Colonic mucosa (tissue), 4 donors: ENCODE measurements at places on chromosomes 1 and 21.

- DNase-seq, result no peak
Observed at GRCh38 chr1:39370602-39371001, 120.8 kb upstream of the BMP8A start.

DNA sequence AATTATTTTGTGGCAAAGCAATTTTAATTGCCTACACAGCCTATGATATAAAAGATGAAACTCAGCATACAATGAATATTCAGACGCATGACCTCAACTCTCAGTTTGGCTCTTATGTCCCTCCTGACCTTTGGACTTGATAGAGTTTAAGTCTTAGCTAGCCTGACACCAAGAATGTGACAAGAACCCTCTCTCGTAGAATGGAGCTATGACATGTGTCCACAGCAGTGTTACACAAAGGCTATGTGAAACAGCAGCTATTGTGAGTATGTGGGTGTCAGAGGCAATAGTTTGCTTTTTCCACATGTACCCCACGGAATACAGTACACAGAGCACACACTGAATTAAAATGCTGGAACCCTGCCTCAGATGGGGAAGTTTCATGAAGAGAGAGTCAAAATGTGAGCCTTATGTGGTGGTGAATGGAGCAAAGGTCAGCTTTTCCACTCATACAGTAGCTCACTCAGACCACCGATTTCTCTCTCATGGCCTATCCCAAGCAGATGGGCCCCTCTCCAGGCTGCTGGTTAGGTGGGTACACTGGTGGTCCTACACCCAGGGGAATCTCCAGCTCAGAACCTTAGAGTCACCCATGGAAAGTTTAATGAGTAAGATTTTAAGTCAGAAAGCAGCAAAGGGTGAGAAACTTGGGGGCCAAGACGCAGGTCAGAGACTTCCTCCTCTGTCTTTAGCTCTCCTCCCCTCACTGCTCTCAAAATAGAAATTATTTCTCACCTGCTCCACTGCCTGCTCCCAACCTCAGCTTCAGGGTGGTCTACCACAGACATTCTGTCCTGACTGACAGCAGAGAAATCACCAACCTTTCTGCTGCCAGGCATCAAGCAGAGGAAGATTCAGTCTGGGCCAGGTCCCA is 10.1 kb upstream of the XCL2 start:
- DNase-seq, result no peak

- DNase-seq, result no peak
Observed at GRCh38 chr1:203327684-203328457, 22.6 kb downstream of the BTG2 start.

GRCh38 chr21:45132841-45133573 is 58.6 kb downstream of the ADARB1 start:
- DNase-seq, result no peak

- DNase-seq, result no peak
Observed at GRCh38 chr1:110859062-110859461, 13.9 kb upstream of the CD53 start.

GRCh38 chr1:13949546-13949945 is 249.6 kb downstream of the PRDM2 start:
- DNase-seq, result no peak

DNA sequence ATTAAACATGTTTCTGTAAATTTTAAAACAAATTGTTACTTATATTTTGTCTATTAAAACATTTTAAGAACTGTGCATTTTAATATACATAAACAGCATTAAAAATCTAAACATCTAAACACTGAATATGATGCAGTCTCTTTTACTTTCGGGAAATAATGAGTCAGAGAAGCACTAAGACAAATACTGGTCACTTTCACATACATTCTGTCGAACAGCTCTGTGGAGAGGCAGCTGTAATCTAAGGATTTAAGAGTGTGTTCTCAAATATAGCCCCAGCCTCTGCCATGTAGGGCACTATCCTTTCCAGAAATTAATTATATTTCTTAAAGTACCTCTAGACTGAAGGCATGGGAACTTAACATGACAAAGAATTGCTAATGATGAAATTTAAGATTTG is 89.6 kb upstream of the PTGFR start:
- DNase-seq, result no peak

GRCh38 chr1:8217011-8217711 is 100.8 kb upstream of the SLC45A1 start:
- no peak for DNase-seq

DNA sequence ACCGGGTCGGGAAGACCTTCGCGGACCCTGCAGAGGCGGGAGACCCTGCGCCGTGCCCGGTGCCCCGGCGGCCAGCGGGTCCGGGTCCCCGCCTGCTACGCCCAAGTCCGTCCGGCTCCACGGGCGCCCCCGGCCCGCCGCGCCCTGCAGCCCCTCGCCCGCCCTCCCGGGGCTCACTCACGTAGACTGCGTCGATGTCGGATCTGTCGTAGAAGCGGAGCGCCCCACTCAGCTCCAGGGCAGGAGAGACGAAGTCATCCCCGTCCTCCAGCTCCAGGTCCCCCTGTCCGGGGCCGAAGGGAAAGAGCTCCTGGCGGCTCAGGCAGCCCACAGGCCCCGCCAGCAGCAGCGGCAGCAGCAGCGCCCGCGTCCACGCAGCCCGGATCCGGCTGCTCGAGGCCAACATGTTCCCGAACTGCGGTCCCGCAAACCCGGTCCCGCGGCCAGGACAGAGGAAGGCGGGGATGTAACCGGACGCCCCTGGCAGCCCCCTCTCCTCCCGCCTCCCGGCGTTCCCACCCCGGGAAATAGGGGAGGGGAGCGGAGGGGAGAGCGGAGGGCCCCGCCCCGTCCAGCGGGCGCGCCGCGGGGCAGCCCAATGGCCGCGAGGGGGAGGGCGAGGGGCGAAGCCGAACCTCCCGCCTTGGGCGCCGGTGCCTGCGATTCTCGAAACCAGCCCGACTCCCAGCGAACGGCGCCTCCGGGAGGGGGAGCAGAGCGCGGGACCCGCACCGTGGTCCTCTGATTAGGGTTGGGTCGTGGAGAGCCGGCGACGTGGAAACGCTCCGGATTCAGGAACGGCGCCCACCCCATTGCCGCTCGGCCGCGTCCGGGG is at the start of gene NID1:
Gene NID1, minus strand, starts transcription at position 417 of the 835 bp plus-strand sequence. Its CDS starts 11 bp downstream, at position 406.
- peak; percentile 56 for DNase-seq
